ENCODE measurements at places on chromosomes 16 and 17.
A peak's percentile ranks its signal among the peaks of the same experiment; 100 is the strongest.

GRCh38 chr17:4594931-4595684 is 10.8 kb downstream of the SMTNL2 start:
- DNase-seq = no peak

GRCh38 chr17:63573634-63574033 is 23.4 kb downstream of the DCAF7 start:
- peak; percentile 4 for DNase-seq

DNA sequence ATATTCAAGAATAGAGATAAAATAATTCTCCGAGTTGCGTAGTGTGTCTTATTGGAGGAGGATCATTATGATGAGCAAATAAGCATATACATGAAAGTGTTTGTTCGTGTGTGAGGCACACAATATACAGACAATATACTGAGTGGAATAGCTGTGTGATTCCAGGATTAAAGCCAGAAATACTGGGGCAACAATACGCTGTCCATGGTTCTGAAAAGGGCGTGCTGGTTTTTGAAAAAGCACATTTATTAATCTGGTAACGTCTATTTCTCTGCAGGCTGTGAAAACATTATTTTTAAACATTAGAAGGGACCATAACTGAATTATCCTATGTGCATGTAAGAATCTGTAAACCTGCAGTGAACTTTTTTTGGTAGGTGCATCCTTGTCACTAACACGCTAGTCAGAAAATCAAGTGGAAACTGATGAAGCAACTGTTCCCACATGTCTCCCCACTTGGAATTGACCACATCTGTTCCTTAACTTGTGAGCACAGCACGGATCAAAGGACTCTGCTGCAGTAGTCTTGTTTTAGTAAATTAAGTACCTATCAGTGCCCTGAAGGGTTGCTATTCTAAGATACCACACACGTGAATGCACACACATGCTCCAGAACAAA is 346.0 kb downstream of the GRIN2A start:
- DNase-seq = no peak

DNA sequence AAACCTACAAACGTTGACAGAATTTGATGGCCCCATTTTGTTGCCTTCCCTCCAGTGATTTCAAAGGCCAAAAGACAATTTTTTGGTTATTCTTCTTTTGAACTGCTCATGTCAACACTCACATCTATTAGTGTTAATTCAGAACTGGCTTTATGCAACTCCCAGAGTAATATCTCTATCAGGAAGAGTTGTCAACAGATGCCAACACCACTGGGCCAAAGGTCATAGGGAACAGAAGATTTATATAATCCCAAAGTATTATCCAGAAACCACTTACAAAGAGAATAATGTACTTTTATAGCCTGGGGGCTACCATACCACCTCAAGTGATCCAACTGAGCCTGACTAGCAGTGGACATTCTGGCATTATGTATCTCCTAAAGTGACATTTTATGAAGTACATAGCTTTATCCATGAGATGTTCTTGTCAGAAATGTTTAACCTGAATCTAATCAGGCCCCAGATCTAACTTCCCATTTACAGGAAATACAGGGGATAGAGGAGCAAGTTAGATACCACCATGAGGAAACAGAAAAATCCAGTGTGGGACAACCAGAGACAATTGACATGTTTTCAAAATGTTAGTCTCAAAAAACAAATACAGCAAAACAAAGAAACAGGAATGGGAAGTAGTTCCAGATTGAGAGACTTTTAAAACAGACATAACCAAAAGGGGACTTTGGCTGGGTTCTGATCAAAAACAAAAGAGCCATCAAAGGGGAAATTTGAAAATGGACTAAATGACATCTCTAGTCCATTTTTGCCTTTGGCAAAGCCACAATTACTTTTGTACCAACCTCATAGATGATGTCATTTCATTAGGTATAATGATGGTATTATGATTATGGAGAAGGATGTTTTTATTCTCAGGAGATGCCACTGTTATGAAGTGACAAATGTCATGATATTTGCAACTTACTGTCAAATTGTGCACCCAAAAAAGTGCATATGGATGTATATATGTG is 18.5 kb downstream of the FAM117A start:
- no peak for DNase-seq

- DNase-seq = no peak
Observed at GRCh38 chr16:76681296-76681695, 404.1 kb downstream of the CNTNAP4 start.

DNA sequence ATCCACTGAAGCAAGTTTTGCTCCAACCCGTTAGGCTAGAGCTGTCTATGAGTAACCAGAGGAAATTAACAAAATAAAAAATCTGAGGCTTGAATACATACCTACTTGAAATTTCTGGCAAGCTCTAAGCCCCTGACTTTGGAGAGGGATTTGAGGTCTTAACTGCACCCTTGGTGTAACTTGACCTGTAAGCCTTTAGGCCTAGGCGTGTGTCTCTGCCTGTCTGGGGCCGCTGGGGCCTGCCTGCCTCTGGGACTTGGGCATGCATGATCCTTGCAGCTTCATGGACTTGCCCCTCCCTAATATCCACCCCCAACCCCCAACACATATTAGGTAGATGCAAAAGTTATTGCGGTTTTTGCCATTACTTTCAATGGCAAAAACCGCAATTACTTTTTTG is 3.7 kb upstream of the CDC42EP4 start:
- DNase-seq = no peak

DNA sequence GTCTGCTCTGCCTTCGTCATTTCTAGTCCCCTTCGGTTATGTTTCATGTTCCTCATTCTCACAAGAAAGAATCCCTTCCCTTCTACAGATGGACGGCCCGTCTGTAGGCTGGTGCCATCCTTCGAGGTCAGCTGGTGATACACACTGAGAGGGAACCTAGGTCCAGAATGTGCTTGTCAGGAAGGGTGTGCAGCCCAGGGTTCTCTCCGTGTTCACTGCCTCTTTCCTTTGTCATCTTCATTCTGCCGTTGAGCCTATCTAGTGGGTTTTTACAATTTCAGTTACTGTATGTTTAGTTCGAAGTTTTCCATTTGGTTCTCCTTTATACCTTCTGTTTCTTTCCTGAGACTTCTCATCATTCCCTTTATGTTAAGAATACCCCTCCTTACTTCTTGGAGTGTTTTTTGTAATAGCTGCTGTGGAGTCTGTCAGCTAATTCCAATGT is 18.9 kb downstream of the KIAA0513 start:
- DNase-seq = no peak

DNA sequence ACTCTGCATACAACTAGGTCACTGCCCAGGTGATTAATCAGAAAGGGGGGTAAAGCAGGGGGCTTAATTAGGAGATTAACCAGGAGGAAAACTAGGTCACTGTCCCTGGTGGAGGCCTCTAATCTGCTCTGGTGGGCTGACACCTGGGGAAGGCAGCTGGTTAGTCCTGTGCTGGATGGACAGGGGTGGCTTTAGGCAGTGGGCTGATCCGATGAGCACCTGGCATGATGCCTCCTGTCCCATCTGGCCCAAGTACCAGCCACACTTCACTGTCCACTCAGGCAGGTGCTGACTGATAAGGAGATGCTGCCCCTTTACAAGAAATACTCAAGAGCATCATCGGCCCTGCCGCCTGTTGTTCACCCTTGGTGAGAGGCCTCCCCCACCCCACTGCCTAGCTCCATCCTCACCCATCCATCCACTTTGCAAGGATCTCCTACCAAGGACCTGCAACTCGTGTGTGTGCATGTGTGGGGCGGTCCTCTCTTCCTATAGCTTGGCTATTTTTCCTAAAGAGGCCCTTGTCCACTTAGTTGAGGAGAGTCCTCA is 13.8 kb upstream of the RCVRN start:
- DNase-seq = no peak

DNA sequence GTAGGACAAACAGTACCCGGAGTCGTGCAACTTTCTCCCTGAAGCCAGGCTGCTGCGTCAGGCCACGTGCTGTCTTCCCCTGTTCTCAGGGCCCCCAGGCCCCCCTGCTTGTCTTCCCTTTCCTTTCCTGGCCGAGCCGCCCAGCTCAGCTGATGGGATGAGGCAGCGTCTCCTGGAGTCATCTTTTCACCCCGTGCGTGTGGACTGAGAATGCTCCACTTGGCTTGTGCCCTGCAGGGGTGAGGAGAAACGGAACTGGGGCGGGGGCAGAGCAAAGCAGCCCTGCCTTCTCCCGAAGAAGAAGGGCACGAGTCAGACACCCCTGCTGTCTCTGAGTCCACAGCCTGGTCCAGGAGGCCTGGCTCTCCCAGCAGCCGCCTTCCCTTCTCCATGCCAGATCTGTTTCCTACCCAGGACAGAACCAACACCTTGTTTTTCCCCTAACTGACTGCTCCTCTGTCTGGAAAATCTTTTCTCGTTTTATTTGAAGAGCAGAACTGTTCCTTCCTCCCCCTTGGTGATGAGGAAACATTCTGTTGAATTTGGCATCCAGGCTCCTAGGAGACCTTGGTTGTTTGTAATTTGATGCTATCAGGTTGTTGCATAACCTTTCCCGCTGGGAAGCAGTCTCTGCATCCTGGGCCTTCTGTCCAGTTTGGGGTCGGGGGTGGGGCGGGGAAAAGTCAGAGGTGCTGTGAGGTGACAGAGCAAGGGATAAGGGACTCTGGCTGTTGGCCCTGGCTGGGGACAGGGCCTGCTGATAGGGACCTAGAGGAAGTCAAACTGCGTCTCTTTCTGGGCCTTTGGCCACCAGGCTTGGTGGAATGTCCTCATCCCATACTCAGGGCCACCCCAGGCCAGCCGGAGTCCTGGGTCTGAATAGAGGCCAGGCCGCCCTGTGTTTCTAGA is 78.8 kb downstream of the WIPI1 start:
- no peak for DNase-seq

DNA sequence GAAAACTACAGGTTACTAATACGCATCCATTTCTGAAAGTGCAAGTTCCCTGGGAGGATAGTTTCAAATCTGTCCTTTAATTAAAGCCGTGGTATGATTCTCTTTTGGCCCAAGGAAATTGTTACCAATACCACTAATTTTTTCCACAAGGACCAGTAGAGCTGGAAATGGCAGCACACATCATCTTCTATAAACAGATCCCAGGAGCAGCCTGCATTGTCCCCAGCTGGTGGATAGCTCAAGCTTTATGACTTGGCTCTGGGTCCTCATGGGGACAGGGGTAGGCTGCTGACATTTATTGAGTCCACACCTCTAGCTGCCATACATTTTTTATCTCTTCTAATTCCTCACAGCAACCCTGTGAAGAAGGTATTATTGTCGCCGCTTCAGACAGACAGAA is 35.8 kb upstream of the BHLHA9 start:
- DNase-seq = no peak

- no peak for DNase-seq
Observed at GRCh38 chr16:8885674-8886592, 3.8 kb downstream of the LITAFD start.

Data from COR-L47 (cell line).